SJSA1 (cell line): ENCODE measurements at places on chromosomes 5 and 9. TPM values are rescaled to one million over a fixed set of nuclear protein-coding genes. Genes with fewer than 3 reads are reported as not detected.

GRCh38 chr9:82532504-82533180 is 530.3 kb downstream of the RASEF start:
- no peak for DNase-seq
- no peaks in the 10 kb centered on the region for H3K4me1 ChIP-seq
- H3K36me3 ChIP-seq, result no peaks in the 10 kb centered on the region
- no peaks in the 10 kb centered on the region for H3K27me3 ChIP-seq

DNA sequence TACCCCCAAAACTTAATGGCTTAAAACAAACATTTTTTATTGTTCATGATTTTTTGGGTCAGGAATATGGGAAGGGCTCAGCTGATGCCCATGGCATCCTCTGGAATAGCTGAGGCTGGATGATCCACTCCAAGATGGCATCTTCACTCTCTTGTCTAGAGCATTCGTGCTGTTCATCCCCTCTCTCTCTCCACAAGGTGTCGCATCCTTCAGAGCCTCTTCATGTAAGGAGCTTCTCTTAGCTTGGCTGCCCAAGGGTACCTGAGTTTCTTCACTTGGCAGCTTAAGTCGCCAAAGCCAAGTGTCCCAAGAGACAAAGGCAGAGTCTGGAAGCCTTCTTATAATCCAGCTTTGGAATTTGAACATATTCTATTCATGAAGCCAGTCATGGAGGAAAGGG is 294.7 kb downstream of the CHSY3 start:
- no peak overlapping the region for H3K27ac ChIP-seq
- H3K36me3 ChIP-seq, result no peaks in the 10 kb centered on the region
- no peak for DNase-seq
- no peaks in the 10 kb centered on the region for H3K4me1 ChIP-seq
- H3K4me3 ChIP-seq, result no peak overlapping the region
- H3K27me3 ChIP-seq, result no peaks in the 10 kb centered on the region

- H3K36me3 ChIP-seq, result no peaks in the 10 kb centered on the region
- H3K27ac ChIP-seq, result no peak overlapping the region
- H3K4me3 ChIP-seq, result no peak overlapping the region
- no peaks in the 10 kb centered on the region for H3K4me1 ChIP-seq
- no peaks in the 10 kb centered on the region for H3K27me3 ChIP-seq
- DNase-seq, result no peak
Observed at GRCh38 chr9:117030254-117030768, 343.2 kb downstream of the TRIM32 start.

DNA sequence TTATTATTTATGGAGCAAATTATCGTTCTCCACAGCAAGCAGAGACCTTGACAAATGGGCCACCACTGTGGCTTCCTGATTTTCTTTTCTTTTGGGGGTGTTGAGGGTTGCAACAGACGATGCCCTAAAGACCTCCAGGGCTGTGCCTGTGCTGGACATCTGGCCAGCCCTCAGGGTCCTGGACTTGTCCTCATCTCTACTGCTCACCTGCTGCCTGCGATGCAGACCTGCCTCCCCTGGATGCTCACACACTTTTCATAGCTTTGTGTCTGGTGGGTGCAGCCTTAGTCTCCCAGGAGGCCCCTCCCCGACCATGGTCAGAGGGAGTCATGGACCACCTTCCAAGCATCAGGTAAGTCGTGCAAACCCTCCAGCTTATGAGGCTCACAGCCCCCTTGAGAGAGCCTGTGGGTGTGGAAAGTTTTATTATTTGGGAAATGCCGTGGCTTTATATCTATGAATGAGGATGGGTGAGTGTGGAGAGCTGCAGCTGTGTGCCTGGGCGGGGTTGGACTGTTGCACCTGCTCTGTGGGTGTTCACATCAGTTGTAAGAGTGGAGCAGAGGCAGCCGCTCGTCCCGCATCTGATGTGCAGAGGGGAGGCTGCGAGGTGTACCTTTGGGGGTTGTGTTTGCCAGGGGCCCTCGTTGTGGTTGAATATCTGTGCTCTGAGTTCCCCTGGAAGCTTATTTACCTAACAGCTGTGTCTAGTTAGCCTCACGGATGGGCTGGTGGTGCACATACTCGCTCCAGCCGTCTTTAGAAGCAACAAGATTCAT is 126.3 kb upstream of the IRX4 start:
- no peak overlapping the region for H3K4me3 ChIP-seq
- no peak for DNase-seq
- H3K27ac ChIP-seq, result no peak overlapping the region
- H3K4me1 ChIP-seq, result no peaks in the 10 kb centered on the region
- no peaks in the 10 kb centered on the region; the same call in 1 of the 2 replicates for H3K27me3 ChIP-seq

- H3K27me3 ChIP-seq, result peaks cover 8% of the 10 kb centered on the region; the same call in 1 of the 2 replicates
- DNase-seq, result no peak
- H3K4me3 ChIP-seq, result no peak overlapping the region
- H3K4me1 ChIP-seq, result peaks cover under 1% of the 10 kb centered on the region; the same call in 1 of the 2 replicates
Observed at GRCh38 chr5:167579693-167580055, 711.8 kb upstream of the WWC1 start.

DNA sequence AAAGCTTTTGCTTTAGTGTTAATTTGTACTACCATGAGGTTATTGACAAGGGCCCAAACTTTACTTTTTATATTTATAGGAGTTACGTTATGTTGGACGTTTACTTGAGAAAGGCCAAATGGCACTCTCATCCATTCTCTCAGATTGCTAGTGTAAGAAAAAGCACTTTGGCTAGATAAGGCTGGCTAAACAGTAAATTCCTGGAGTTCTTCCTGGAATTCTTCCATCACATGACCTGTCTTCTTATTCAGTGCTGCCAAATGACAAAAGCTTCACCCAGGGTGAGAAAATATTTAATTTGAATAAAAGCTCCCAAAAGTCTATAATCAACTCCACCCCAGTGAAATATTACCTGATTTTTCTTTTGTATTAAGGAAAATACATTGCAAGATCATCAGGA is 1568.9 kb upstream of the ACO1 start:
- no peaks in the 10 kb centered on the region for H3K4me1 ChIP-seq
- no peak for DNase-seq
- no peaks in the 10 kb centered on the region for H3K27me3 ChIP-seq
- no peaks in the 10 kb centered on the region for H3K36me3 ChIP-seq
- H3K27ac ChIP-seq, result no peak overlapping the region

The GAPT gene
- total RNA-seq, result not detected in 2 replicates

The PCDHA6 gene
- not detected in 2 replicates for total RNA-seq
